AG09309 (cell line): ENCODE measurements at places on chromosomes 12 and 14.
A peak's percentile ranks its signal among the peaks of the same experiment; 100 is the strongest.

GRCh38 chr12:49643961-49644619, 20.7 kb downstream of the PRPF40B start:
- no peak for DNase-seq

DNA sequence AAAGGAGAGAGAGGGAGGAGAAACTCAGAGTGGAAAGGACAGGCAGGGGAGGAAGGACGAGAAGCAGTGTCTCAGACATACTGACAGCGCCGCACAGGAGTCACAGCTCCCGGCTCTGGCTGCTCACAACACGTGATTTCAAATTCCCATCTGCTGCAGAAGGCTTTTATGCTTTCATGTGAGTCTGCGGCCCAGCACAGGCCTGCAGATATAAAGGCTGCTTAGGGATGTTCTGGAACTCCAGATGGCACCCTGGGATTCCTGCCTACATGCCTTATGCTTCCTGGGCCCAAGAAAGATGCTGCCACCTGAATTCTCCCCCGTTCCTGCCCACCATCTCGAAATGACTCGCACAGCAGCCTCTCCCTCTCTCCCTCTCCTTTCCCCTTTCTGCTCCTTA, 89.6 kb downstream of the NUAK1 start:
- DNase-seq, result no peak

DNA sequence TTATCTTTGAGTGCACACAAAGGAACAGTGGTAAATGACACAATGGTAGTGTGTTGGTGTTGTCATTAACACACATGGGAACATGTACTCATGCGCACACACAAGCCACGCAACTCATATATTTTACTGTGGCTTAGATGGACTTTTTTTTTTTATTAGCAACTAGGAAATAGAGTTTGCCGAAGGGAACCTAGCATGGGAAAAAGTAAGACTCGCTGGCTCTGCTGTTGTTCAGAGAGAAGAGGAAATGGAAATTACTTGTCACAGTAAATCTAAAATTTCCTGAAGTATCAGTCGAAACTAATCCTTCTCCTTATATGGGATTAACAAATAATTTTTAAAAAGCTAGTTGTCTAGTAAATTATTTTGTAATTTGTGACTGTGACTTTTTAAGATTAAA, 33.7 kb upstream of the IL22 start:
- DNase-seq, result no peak

GRCh38 chr14:90836692-90837063, 20.4 kb upstream of the TTC7B start:
- no peak for DNase-seq

GRCh38 chr12:22164139-22164538, 118.1 kb downstream of the CMAS start:
- DNase-seq, result no peak

GRCh38 chr14:70032447-70032846, 153.2 kb downstream of the SMOC1 start:
- no peak for DNase-seq

DNA sequence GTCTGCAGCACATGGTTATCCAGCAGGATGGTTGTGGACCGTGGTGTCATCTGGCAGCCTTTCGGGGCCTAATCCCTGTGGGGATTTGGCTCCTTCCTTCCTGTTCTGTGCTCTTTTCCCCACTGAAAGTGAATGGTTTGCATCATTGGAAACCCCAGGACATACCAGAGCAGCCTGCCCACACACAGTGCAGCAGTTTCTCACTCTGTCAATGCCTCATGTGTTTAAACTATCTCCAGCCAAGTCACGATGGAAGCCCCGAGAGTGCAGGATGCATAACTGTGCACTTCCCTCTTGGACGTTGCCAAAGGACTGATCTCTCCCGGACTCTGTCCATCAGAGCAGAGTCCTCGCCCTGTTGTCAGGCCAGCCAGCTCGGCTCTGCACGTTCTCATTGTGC, 29.0 kb upstream of the AMN start:
- DNase-seq, result peak; percentile 73

- no peak for DNase-seq
These were observed 93.0 kb downstream of the PLEKHA5 start for GRCh38 chr12:19222558-19222957.

DNA sequence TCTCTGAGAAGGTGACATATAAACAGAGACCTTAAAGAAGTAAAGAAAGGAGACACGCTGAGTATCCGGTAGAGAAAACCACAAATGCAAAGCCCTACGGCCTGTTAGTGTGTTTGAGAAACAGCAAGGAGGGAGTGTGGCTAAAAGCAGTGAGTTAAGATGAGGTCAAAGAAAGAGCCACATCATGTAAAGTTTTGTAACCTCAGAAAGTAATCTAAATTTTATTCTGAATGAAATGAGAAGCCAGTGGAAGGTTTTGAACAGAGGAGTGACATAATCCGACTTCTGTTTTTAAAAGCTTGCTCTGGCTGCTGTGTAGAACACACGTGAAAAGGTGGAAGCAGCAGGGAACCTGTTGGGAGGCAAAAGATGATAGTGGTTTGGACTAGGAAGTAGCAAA, 32.6 kb downstream of the PPP2R5E start:
- no peak for DNase-seq

- DNase-seq, result no peak
These were observed 762 bp downstream of the PPP2R5E start for GRCh38 chr14:63542231-63542999.

DNA sequence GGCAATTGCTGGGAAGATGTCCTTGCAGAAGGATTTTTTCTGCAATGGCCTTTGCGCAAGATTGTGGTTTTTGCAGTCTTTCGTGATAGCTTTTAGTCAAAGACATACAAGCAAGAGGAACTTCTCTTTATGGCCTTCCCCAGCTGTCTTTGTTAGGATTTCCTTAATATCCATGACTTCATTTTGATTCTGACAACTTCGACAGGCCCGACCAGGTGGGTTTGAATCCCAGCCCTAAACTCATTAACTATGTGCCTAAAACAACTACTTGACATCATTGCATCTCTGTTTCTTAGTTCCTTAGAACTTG, 13.3 kb upstream of the VRK1 start:
- no peak for DNase-seq
